NCI-H446 (cell line): ENCODE measurements at places on chromosomes 12 and 14.

- DNase-seq = no peak
Measured at GRCh38 chr12:59559696-59560095, 36.1 kb upstream of the SLC16A7 start.

DNA sequence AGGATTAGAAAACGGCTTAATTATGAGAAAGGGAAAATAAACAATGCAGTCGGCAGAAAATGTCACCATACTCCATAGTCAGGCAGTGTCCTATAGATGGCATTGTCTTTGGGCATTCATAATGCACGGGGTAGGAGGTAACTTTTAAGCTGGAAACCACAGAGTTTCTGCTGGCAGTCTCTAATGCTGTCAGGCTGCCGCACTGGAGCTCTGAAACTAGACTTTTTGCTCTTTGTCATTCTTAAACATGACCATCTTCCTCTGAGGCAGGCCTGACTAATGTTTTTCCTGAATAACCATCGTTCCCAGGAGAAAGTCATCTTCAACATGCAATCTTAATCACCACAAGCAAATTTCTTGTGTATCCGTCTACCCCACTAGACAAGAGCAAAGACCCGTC lies 108.8 kb downstream of the ETNK1 start:
- DNase-seq = no peak

GRCh38 chr12:53060064-53060720 lies 10.3 kb downstream of the TNS2 start:
- DNase-seq = no peak

GRCh38 chr12:115172521-115172920 lies 488.5 kb upstream of the TBX3 start:
- DNase-seq = no peak

- DNase-seq = no peak
Measured at GRCh38 chr14:23644195-23644918, 8.2 kb downstream of the DHRS2 start.

DNA sequence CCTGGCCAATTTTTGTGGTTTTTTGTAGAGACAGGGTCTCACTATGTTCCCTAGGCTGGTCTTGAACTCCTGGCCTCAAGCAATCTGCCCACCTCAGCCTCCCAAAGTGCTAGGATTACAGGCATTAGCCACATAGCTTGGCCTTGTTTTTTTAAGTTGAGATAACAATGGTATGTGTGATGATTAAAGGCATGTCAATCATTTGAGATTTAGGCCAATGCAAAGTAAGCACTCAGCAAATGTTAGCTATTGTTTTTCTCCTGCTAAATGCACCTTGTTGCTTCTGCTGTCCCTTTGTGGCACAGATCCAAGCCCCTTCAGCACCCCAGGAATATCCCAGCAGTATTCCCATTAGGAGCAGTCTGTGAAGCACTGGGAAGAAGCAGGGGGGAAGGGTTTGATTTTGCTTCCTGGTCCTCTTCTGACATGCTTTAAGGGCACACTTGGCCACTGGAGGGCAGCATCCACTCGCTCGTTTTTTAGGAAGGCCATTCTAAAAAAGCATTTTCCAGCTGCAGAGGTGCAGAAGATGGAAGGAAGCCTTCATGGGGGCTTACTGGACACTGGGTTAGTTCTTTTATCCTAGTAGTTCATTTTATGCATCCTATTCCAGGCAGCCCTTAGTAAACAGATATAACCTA lies 70.2 kb upstream of the ZFP36L1 start:
- peak; percentile 89 for DNase-seq

GRCh38 chr12:32230613-32230993 lies 124.0 kb downstream of the BICD1 start:
- peak; percentile 80 for DNase-seq

DNA sequence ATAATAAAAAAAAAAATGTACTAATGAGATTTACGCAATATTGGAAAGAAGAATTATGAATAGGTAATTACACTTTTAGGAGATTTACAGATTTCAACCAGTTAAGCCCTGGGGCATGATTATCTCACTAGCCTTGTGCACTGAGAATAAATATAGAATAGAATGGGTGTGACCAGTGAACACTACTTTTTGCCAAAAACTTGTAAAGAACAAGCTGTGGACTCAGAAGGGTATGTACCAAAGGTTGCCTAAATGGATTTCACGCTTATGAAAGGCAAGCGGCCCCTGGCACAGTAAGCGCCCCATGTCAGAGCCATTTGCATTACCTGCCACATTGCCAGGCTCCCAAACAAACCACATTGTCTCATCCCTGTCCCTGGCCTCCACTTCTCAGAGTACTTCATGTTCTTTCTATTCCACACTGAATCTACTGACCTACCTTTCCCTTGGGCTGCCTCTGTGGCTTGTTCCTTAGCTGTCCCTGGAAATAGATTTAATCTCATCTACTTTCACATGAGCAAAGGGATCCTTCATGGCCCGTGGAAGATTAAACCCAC lies 170.6 kb upstream of the DIO2 start:
- DNase-seq = no peak

DNA sequence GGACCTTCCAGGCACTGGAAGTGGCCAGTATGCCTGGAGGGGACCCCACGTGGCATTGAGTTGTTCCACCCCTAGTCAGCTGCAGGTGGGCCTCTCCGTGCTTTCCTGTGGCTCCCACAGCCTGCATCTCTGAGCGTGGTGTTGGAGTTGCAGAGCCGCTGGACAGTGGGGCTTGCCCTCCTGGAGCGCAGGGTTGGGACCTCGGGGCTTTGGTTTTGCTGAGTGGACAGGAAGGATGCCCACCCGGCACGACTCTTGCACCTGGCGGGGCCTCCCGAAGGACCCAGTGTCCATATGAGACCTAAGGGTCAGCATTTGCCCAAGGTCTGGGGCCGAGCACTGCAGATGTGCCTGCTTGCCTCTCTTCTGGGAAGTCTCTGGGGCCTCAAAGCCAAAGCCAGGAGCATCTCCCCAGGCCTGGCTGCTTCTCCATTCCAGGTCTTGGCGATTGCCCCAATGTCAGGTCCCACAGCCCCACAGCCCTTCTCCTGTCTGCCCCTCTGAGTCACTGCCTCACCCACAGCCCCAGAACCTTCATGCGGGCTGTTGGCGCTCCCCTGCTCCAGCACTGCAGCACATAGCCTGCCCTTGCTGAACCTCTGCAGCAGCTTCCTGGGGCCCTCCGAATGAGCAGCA lies 1.5 kb downstream of the PACS2 start:
- DNase-seq = no peak

DNA sequence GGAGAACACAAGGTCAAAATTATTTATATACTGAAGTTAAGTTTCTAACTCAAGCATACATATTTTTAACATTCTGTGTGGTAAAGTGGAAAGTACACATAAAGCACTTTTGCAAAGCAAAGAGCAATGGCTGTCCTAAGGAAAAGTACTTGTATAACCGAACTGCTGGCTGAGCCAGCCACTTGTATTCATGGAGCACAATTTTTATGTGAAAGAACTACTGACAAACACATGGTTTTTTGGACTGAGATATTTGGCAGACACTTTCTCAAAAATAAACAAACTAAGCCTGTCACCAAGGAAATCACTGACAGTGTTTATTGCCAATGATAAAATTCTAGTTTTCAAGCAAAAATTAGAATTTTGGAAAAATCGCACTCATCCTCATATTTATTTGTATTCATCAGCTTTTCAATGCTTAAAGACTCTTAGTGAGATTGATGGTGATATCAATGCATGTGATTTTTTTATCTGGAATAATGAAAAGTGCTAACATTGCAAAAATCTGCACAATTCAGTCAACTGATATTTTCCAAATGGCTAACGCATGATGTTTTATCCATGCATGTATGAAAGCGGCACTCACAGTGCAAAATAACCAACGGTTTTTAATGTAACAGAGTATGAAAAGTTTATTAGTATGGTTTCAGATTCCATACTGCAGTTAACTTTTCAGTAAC lies 125.3 kb downstream of the IPO8 start:
- DNase-seq = no peak

DNA sequence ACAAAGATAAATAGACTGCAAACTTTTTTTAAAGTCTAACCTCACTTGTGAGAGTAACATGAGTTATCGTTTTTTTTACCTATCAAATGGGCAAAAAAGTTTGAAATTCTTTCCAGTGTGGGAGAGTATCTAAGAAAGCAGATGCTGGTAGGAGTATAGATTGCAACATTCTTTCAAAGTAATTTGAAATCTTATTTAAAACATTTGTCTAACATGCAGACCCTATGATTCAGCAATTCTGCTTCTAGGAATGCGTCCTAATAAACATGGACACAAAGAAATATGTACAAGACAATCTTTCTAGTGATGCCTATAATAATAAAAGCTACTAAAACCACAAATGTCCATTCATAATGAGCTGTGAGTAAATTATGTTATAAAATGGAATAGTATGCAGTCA lies 110.4 kb upstream of the TMCC3 start:
- no peak for DNase-seq

DNA sequence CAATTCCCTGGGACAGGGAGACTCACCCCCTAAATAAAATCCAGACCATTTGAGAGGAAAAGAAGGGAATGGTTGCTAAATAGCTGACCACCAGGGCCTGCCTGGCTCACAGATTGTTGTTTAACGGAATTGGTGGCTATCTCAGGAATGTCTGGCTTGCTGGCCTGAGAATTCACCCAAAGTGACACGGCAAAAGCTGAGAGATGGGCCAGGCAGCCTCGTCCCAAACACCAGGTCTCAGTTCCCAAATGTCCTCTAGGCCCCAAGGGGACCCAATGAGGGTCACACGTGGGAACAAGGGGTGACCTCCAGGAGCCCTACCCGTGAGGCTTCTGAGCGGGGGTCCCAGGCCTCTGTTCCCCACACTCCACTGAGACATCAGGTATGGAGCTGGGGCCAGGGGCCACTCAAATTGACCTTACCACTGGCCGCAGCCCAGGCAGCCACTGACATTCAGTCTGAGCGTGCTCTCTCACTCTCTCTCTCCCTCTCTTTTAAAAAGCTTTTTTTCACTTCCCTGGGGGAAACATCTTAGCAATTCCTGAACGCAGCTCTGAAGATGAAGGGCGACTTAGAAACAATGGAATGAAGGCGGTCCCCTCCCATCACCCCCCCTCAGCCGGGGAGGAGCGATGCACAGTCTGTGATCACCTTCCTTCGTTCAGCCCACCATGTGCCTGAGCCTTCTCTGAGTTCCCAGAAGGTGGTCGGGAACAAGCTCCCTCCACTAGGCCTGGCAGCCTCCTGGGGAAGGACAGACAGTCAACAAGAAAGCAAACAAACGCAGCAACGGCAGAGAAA lies 131.2 kb downstream of the SCARB1 start:
- DNase-seq = no peak

DNA sequence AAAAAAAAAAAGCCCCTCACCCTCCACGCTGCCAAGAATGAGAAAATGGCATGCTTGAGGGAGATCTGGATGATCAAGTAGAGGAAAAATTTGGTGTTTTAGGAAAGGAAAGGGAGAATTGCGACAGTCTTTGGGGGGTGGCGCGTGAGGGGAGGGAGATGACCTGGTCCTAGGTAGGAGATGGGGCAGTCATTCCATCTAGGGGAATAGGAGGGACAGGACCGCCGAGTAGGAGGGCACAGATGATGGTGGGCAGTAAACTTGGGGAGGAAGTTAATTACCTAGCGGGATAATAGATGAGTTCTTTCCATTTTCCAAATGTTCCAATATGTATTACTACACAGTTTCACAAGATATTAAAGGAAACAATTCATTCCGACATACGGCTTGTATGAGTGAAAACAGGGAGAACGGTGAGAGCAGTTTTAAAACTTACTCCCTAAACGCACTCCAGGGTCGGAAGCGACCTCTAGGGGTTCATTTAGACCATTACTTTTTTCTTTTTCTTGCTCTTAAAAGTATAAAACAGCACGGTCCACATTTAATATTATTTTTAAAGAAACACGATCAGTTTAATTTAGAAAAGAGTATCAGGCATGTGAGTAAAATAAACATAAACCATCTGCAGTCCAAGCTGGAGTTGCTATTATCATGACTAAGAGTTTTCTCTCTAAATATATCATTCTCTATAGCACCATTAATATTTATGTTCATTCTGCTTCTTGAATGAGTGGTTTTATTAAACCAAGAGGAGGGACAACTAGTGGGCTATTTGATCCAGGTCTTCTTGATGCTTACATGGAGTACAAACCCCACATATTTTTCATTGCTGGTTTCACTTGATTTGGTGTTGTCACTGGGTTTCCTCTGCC lies 3.0 kb upstream of the FNTB start:
- peak; percentile 4 for DNase-seq

DNA sequence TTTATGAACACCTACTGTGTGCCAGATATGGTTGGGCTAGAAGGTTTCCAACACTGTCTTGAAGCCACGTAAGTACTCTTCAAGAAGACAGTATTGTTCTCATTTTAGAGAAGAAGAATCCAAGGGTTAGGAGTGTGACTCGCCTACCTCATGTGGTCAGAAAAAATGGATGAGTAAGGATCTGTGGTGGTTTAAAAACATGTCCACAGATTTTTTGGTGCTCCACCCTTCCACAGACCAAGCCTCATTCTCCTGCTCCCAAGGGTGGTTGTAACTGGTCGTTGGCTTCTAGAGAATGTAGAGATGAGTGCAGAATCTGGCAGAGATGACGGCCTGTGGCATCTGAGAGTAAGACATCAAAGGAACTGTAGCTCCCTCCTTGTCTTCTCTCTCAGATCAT lies 30.3 kb upstream of the TTC7B start:
- DNase-seq = no peak

GRCh38 chr12:114407842-114408411 lies 2.0 kb upstream of the TBX5 start:
- DNase-seq = no peak

DNA sequence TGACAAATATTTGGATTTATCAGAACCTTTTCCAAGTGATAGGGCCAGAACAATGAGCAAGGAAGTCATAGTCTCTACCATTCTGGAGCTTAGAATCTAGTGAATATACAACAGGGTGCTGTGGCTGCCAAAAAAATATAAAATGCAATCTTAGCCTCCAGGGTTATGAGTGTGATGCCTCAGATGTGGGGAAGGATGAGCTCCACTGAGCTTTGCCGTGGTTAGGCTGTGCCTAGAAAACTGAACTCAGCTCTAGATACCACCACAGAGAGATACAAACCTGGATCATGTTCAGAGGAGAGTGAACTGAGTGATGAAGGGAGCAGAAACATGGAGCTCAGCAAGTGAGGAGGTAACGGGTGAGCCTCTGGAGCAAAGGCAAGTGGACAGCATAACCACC lies 138.1 kb upstream of the HIF1A start:
- DNase-seq = no peak

DNA sequence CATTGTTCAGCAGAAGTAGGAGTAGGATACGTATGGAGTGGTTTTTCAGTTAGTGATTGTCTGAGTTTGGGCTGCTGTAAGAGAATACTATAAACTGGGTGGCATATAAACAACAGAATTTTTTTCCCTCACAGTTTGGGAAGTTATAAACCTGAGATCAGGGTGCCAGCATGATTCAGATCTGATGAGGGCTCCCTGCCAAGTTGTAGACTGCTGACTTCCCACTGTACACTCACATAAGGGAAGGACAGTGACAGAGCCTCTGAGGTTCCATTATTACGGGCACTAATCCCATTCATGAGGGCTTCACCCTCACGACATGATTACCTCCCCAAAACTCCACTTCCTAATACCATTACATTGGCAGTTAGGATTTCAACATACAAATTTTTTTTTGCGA lies 50.7 kb downstream of the ACSM4 start:
- no peak for DNase-seq
